ENCODE measurements at places on chromosomes 11 and 22. TPM values are rescaled to one million over a fixed set of nuclear protein-coding genes. Genes with fewer than 3 reads are reported as not detected.

- no peak for DNase-seq
Observed at GRCh38 chr11:73465871-73466270, 89.7 kb downstream of the RELT start.

DNA sequence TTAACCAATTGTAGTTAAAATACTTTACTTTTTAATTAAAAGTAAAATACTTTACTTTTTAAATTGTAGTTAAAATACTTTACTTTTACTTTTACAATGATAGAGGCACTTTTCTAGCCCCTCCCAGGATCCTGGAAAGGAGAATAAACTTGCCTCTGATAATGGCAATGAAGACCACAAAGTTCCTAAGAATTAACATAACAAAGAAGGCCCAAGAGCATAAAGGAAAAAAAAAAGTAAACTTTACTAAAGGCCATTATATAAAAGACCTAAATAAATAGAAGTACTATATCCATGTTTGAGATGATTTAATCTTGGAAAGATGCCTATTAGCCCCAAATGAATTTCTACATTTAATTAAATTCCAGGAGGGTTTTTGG lies 129.1 kb upstream of the THY1 start:
- DNase-seq: no peak

GRCh38 chr11:44559207-44559939 lies 6.1 kb upstream of the CD82 start:
- DNase-seq: peak; percentile 58

DNA sequence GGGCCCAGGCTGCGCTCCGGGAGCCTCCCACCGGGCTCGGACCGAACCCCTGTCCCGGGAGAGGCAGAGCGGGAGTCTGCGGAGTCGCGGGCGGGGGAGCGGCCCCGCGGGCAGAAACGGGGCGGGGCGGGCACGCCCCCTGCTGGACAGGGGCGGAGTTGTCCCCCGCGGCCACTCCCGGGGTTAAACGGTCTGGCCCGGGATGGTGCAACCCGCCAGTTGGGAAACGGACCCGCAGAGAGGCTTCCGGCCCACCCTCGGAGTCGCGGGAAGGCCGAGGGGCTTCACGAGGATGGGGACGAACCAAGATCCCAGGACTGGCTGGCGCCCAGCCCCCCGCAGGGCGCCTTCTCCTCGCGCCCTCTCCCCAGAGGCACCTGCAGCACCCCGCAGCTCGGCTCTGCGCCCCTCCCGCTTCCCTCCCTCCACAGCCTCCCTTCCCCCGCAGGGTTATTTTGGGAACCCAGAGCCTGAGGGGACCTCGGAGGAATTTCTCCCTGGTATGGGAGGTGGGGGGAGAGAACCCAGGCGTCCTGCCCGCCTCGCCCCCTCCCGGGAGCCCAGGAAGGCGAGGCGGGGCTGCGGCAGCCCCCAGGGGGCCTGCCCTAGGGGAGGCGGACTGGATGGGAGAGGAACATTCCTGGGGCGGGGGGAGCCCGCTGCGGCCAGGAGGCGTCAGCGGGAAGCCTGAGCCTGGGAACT lies 902 bp downstream of the RASGRP2 start:
- DNase-seq: peak; percentile 92

- no peak for DNase-seq
Observed at GRCh38 chr11:72637926-72638325, 36.3 kb downstream of the PDE2A start.

IRAG1 gene
- 153 TPM for total RNA-seq

BTBD18 gene
- not detected for total RNA-seq

DNA sequence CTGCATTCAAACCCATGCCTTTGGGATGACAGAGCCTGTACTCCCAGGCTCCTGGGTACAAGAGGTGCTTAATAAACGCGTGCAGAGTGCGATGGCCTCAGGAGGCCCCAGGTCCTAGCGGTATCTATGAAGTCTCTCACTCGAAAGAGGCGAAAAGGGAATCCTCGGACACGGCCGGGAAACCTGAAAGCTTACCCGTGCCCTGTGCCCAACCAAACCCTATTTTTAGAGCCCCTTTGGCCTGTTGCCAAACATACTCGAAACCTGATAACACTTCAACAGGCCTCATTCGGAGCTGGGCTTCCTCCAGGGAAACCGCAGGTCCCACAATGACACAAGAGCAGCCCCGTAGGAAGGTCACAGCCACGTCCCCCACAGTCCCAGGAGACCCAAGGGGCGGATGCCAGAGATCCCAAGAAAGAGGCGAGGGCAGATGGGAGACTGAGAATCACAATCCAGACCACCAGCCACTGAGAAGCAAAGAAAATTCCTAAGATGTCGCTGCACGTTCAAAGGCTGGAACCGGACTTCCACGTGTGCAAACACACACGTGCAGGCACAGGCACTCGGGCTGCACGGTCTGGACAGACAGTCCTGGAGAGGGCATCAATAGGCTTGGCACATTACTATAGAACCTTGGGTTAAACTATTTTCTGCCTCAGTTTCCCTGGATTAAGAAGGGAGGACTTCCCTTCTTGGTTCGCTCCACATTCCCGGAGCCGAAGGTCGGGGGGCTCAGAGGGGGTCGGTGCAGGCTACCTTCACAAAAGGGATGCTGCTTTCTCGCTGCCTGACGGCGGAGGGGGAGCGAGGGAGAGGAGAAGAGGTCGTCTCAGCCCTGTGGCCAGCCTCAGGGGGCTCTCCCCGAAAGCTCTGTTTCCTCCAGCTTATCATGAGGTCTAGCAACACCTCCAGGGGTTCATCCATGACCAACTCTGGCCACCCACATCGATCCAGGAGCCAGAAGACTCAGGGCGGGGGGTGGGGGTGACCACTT lies 8.2 kb downstream of the PDGFB start:
- DNase-seq: no peak

DNA sequence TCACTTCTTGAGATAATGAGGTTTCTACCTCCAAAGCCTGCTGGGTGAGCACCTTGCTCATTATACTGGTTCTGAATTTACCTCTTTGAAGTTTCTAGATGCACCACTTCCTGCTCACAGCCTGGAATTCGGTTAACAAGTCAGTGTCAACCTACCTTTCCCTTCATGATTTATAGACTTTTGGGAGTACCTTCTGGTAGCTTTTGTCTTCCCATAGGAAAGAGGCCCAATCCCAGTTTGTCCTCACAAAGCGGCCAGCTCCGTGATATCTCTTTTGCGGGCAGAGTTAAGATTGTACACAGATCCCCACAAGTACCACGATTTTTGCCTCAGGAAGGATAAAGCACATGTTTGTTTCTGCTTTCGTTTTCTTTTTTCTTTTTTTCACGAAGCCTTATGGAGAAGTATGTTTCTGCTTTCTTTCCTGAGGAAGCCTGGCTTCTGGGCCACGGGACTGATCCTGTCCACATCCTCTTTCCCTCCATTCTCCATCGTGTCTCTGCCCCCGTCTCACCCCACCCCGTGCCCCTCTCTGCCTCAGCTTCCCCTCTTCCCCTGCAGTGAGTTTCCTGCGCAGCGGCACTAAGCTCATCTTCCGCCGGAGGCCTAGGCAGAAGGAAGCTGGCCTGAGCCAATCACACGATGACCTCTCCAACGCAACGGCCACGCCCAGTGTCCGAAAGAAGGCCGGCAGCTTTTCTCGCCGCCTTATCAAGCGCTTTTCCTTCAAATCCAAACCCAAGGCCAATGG lies 5.7 kb upstream of the HINFP start:
- DNase-seq: no peak

DNA sequence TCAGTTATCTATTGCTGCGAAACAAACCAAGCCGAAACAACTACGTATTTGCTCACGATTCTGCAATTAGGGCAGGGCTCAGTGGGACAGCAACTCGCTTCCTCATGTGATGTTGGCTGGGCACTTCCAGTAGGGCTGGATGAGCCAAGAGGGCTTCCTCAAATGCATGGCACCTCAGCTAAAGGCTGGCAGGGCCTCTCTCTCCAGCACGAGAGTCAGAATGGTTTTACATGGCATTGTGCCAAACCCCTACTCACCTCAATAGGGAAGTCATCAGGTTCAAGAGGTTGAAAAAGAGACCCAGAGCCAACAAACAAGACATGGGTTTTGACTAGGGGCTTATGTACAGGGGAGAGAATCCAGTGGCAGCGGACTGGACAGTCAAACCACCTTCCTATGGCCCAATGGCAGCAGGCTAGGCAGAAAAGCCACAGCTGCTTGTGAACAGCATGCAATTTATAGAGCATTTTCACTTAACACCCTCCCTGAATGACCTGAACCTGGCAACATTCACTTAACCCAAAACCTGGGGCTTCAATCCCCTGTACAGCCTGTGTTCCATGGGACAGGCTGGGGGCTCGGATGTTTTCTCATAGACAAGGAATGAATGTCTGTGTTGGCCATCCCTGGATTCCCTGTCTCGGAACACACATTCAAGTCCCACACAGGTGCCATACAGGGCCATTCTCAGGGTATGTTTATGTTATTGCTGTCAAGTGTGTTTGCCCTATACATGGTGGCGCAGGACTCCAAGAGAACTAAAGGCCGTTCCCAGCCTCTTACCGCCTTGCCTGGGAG lies 154.2 kb upstream of the NAV2 start:
- DNase-seq: no peak

GRCh38 chr11:114358716-114359115 lies 41.6 kb downstream of the C11orf71 start:
- no peak for DNase-seq

GRCh38 chr11:113059548-113059947 lies 98.3 kb downstream of the NCAM1 start:
- no peak for DNase-seq

GRCh38 chr22:30932661-30933060 lies 35.9 kb downstream of the MORC2 start:
- DNase-seq: no peak

OR51B2 gene
- total RNA-seq: 1.1 TPM

DNA sequence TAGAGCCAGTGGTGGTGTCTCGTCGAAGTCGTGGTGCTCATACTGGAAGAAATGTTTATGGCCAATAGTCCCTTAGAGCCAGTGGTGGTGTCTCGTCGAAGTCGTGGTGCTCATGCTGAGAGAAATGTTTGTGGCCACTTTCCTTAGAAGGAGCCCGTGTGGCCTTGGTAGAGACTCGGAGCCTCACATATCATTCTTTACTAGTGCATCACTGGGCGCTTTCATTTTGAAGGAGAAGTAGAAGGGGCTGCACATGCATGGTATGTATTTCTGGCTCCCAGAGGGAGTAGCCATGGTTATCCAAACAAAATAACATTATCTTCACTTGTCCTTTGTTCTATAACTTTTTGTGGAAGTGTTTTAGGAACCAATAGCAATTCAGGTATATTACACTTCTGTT lies 69.5 kb downstream of the JAM3 start:
- DNase-seq: no peak

SLC17A6 gene
- total RNA-seq: not detected

FOSL1 gene
- total RNA-seq: 2.8 TPM

DNA sequence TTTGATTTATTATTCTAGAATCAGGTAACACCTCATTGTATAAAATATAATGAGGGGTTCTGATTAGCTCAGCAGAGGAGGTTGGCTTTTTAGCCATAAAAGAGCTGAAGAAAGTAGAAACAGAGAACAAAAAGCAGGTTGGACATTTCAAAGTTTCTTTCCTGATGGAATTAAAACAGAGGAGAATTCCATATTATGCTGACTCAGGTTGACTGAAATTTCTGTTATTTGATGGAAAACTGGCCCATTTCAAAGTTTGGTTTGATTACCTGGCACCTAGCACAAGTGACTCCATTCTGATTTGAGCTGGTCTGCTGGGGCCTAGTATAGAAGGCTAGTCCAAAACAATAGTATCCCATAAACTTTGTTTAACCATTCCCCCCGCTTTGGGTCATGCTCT lies 24.9 kb downstream of the OR56B4 start:
- DNase-seq: no peak

SPDYC gene
- not detected for total RNA-seq

- no peak for DNase-seq
Observed at GRCh38 chr11:765802-766091, 11.5 kb downstream of the GATD1 start.

DNA sequence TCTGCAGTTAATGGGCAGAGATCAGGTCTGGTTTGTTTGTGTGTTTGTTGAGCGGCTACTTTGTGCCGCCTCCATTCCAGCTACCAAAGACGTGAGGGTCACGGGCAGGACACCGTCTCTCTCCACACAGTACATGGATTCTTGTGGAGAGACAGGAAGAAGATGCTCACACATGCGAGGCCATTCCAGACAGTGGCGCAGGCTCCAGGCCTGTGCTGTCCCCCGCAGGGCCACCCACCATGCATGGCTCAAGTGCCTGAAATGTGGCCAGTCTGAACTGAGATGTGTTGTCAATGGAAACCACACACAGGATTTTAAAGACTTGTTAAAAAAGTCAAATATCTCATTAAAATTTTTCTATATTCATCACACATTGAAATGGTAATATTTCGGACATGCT lies 848.3 kb downstream of the TBC1D22A start:
- no peak for DNase-seq

CBY1 gene
- total RNA-seq: 47.8 TPM

DNA sequence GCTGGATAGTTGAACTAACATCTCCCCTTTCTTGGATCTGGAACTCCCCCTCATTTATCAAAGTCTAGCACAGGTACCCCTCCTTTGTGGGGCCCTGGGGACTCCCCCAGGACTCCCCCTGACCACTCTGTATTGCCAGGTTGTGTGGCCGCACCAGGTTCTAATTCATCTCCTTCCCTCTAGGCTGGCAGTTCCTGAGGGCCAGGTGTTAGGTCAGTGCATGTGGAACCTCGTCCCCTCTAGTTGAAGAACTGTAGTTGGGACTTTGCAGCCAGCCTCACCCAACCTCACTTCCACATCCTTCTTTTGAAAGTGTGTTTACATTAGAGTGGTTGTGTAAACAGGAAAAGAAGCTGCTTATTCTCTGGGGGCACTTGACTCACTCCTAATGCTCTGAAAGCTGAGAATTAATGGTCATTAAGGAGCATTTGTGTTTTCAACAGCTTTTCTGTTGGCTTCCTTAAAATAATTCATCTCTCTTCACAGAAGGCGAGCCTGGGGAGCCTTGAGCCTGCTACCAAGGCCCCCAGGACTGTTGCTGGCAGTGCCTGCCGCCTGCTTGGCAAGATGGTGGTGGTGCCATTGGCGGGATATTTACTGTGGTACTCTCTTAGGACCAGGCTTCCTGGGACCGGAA lies 11.8 kb downstream of the UPB1 start:
- DNase-seq: no peak

RABL2B gene
- 29.6 TPM for total RNA-seq

- no peak for DNase-seq
Observed at GRCh38 chr11:102457056-102457677, 4.6 kb upstream of the TMEM123 start.

GRCh38 chr22:39353346-39353745 lies 3.6 kb downstream of the SYNGR1 start:
- DNase-seq: no peak

GRCh38 chr11:104547996-104548661 lies 350.1 kb downstream of the CASP12 start:
- DNase-seq: no peak

DNA sequence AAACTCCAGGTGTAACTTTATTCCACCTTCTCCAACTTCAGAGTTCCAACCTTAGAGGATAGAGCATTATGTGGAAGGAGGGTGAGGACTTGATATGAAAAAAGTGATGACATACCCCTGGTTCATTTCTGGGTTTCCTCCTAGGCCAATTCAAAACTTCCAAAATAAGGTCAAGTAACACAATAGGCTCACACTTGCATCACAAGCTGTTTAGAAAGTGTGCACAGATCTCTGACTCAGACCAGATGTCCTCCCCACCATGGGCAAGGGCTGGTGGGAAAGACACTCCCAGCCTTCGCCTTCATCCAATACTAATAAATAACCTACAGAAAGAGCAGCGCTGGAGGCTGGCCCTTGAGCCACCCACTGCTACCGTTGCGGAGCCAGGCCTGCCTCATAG lies 5.8 kb upstream of the BUD13 start:
- DNase-seq: no peak

OVCH2 gene
- not detected for total RNA-seq

GRCh38 chr11:5516599-5516998 lies at the start of gene UBQLNL:
Gene UBQLNL (minus strand): TSS chr11:5516699. CDS start chr11:5516441, 258 bp downstream.
- no peak for DNase-seq

GRCh38 chr22:23070418-23071229 lies at the start of gene GNAZ:
Gene GNAZ (plus strand): TSS chr22:23070519. CDS start chr22:23095696, 25,177 bp downstream.
- DNase-seq: peak; percentile 67

Measured in sigmoid colon (tissue), 7 donors.